Keratinocyte (primary cell): ENCODE measurements at places on chromosomes 16 and 17. TPM values are rescaled to one million over a fixed set of nuclear protein-coding genes. Genes with fewer than 3 reads are reported as not detected.
A peak's percentile ranks its signal among the peaks of the same experiment; 100 is the strongest.

PLEKHG4 gene
- 0.80 to 4.3 TPM (median 1.3 TPM) in 3 replicates for polyA plus RNA-seq

GRCh38 chr17:20266806-20267458 is 200.4 kb downstream of the LGALS9B start:
- DNase-seq: no peak
- peaks cover 15% of the 10 kb centered on the region for H3K4me1 ChIP-seq
- no peaks in the 10 kb centered on the region for H3K27me3 ChIP-seq

- H3K27ac ChIP-seq: no peak overlapping the region
- no peak overlapping the region for H3K4me3 ChIP-seq
- H3K36me3 ChIP-seq: peaks cover 33% of the 10 kb centered on the region
- DNase-seq: no peak
- H3K27me3 ChIP-seq: no peaks in the 10 kb centered on the region
Measured at GRCh38 chr16:84614968-84615813, 2.7 kb downstream of the COTL1 start.

DNA sequence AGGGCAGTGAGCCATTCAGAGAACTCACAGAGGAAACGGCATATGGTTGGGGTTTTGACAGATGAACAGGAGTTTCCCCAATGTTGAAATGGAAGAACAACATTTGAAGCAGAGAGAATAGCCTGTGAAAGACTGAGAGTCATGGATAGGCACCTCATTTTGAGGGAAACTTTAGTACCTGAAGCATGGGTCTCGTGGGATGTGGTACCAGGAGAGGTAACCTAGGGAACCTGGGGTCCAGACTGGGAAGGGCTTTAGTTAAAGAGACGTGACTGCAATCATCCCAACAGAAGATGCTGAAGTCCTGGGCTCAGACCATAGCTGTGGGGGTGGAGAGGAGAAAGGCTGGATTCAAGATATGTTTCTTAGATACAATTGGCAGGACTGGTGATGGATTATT is 137.8 kb upstream of the CCL2 start:
- no peak for DNase-seq
- H3K4me1 ChIP-seq: no peaks in the 10 kb centered on the region
- H3K27me3 ChIP-seq: no peaks in the 10 kb centered on the region
- no peak overlapping the region for H3K27ac ChIP-seq
- H3K4me3 ChIP-seq: no peak overlapping the region

DNA sequence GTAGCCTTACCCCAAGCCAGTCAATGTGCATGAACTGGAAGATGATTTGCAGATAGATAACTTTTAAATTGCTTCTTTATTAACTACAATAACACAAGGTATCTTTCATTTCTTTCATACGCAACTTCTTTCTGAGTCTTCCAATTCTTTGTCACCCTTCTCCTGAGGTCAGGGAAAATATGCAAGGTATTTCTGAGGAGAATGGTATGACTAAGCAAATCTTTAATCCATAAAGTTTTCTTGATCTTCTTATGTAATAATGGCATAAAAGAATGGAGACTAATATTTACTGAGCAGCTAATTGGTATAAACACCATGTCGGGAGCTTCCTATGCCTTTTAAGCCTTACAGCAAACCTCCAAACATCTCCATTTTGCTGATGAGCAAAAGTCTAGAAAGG is 438.9 kb downstream of the KCNJ2 start:
- H3K27ac ChIP-seq: no peak overlapping the region
- no peak overlapping the region for H3K4me3 ChIP-seq
- H3K4me1 ChIP-seq: no peaks in the 10 kb centered on the region
- H3K27me3 ChIP-seq: no peaks in the 10 kb centered on the region
- H3K36me3 ChIP-seq: no peaks in the 10 kb centered on the region

DNA sequence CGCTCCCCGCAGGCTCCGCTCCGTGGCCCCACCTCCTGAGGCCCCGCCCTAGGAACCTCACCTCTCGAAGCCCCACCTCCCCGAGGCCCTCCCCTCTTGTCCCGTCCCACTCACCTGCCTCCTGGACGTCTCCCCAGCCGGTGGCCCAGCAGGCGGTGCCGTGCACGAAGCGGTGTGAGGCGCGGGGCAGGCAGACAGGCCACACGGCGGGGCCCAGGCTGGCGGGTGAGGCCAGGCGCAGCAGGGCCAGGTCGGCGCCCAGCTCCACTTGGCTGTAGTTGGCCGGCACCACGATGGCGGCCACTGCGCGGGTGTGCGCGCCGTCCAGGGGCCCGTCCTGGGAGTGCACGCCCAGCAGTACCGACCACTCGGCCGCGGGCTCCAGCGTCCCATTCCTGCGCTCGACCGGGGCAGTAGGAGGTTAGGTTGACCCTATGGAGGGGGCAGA is 1.6 kb downstream of the PRSS36 start:
- H3K27me3 ChIP-seq: no peaks in the 10 kb centered on the region
- no peak for DNase-seq
- H3K36me3 ChIP-seq: no peaks in the 10 kb centered on the region
- H3K4me1 ChIP-seq: peaks cover 7% of the 10 kb centered on the region

GRCh38 chr16:56607109-56607618 is 1.2 kb upstream of the MT2A start:
- H3K36me3 ChIP-seq: no peaks in the 10 kb centered on the region
- H3K4me3 ChIP-seq: peak overlapping the region; percentile 13
- H3K27me3 ChIP-seq: no peaks in the 10 kb centered on the region
- DNase-seq: peak; percentile 97

- peaks cover 33% of the 10 kb centered on the region for H3K4me1 ChIP-seq
- H3K36me3 ChIP-seq: peaks cover 31% of the 10 kb centered on the region
- H3K27ac ChIP-seq: peak overlapping the region; percentile 95
- peak overlapping the region; percentile 85 for H3K4me3 ChIP-seq
- no peaks in the 10 kb centered on the region for H3K27me3 ChIP-seq
- DNase-seq: no peak
Measured at GRCh38 chr16:1678500-1679098, 520 bp downstream of the JPT2 start.

CBFB gene
- 18.0 to 55.9 TPM (median 39.7 TPM) in 3 replicates for polyA plus RNA-seq

SCN4A gene
- polyA plus RNA-seq: not detected in 3 replicates

LIG3 gene
- 18.0 to 29.3 TPM (median 24.5 TPM) in 3 replicates for polyA plus RNA-seq

- no peak for DNase-seq
- peaks cover 11% of the 10 kb centered on the region for H3K4me1 ChIP-seq
- peaks cover 5% of the 10 kb centered on the region for H3K36me3 ChIP-seq
- H3K27ac ChIP-seq: no peak overlapping the region
Measured at GRCh38 chr16:56929639-56930038, 2.3 kb upstream of the HERPUD1 start.

DNA sequence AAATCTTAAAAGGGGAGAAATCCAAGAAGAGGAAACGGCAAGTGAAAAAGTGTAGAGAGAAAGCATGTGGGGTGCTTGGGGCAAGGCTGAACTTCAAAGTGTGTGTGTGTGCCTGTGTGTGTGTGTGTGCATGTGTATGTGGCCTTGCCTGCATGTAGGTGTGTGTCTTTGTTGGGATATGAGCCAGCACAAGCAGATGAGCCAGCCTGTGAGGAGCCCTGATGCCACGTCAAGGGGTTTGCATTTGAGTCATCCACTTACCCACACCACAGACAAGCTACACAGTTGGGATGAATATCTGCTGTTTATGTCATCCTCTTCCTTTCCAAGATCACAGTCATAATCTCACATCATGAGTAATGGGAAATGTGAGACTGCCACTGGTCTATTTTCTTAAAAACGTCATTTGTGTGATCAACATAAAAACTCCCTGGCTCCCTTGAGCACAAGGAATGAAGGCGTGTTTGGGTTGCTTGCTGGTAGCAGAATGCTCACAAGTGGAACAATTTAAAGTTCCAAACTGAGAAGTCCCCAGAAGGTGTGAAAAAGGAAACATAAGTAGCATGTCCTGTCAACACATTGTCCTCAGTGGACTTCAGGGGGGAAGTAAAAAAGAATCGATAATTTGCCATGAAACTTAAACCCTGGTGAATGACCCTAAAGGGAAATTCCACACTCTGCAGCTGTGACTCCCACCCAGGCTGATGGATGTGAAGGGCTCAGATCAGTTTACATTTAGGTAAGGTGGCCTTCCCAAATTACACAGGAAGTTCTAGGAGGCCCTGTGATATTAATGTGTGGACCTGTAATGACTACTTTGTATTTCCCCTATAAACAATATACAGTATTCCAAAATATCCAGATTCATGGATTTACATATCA is 14.7 kb downstream of the KCTD19 start:
- no peaks in the 10 kb centered on the region for H3K27me3 ChIP-seq
- H3K4me3 ChIP-seq: no peak overlapping the region
- peak overlapping the region; percentile 76 for H3K27ac ChIP-seq
- no peaks in the 10 kb centered on the region for H3K36me3 ChIP-seq

- H3K36me3 ChIP-seq: no peaks in the 10 kb centered on the region
- DNase-seq: no peak
- no peak overlapping the region for H3K27ac ChIP-seq
Measured at GRCh38 chr17:81401723-81402529, 6.7 kb downstream of the BAHCC1 start.

DNA sequence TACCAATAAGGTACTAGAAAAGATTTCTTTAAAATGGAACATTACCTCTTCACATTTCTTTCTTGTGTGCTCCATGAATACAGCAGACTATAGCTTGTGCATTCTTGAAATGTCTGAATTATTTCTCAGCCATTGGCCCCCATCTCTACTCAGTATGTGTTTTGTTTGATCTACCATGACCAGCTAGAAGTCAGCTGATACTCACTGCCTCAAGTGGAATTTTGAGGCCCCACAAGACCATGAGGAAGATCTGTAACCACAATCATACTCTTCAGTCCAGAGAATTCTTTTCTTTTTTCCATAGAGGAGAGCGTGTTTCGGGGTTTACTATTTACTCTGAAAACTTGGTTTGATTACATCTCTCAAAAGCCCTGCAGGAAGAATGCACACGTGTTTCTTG is 319.1 kb downstream of the TOX3 start:
- no peak overlapping the region for H3K27ac ChIP-seq
- no peaks in the 10 kb centered on the region for H3K36me3 ChIP-seq
- H3K4me1 ChIP-seq: no peaks in the 10 kb centered on the region
- DNase-seq: no peak
- no peaks in the 10 kb centered on the region for H3K27me3 ChIP-seq

KRTAP16-1 gene
- not detected in 3 replicates for polyA plus RNA-seq

- no peak overlapping the region for H3K27ac ChIP-seq
- H3K4me3 ChIP-seq: no peak overlapping the region
- H3K36me3 ChIP-seq: peaks cover 11% of the 10 kb centered on the region
- H3K27me3 ChIP-seq: peaks cover 4% of the 10 kb centered on the region
- H3K4me1 ChIP-seq: peaks cover 11% of the 10 kb centered on the region
Measured at GRCh38 chr17:45246338-45246737, 15.6 kb downstream of the SPATA32 start.

CACNG1 gene
- not detected in 3 replicates for polyA plus RNA-seq

GRCh38 chr17:30369995-30370394 is 8.7 kb upstream of the CPD start:
- no peaks in the 10 kb centered on the region for H3K27me3 ChIP-seq
- DNase-seq: no peak
- peak overlapping the region; percentile 41 for H3K27ac ChIP-seq
- H3K36me3 ChIP-seq: no peaks in the 10 kb centered on the region

DNA sequence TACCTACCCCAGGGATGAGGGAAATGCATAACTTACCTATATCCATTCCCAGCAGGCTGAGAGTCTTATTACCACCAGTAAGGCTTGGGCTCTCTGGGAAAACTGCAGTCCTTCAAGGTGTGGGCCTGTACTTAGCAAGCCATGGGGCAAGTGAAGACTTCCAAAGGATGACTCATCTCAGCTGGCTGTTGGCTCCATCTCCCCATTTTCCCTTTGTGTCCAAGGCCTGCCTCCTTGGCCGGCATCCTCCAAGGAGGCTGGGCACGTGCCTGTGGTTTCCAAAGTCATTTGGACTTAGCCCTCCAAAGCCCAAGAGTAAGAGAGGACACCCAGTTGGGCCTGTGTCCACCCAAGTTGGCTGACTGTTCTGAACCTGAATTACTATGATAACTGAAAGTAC is 89.8 kb downstream of the TMEM100 start:
- H3K36me3 ChIP-seq: no peaks in the 10 kb centered on the region
- DNase-seq: peak; percentile 5
- no peak overlapping the region for H3K4me3 ChIP-seq
- H3K27me3 ChIP-seq: no peaks in the 10 kb centered on the region

MYH1 gene
- not detected in 3 replicates for polyA plus RNA-seq

DNA sequence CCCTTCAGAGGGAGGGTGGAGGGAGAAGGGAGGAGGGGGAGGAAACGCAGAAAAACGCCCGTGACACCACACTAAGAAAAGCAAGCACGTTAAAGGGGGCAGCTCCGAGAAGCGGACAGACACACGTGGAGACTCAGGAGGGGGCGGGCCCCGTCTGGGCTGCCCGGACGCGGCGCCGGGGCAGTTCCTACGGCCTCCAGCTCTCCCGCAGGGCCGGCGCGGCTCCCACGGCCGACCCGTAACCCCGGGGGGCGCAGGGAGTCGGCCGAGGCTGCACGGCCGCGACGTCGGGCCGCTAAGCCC is 362 bp downstream of the KLHDC4 start:
- peaks cover 4% of the 10 kb centered on the region for H3K36me3 ChIP-seq
- peaks cover 7% of the 10 kb centered on the region for H3K4me1 ChIP-seq
- peak overlapping the region; percentile 83 for H3K27ac ChIP-seq

CLEC18B gene
- 0.05 to 0.90 TPM (median 0.46 TPM) in 3 replicates for polyA plus RNA-seq

RASD1 gene
- polyA plus RNA-seq: 0.20 to 1.1 TPM in 2 of 3 replicates, not detected in the other

- H3K36me3 ChIP-seq: no peaks in the 10 kb centered on the region
- no peak for DNase-seq
- no peaks in the 10 kb centered on the region for H3K27me3 ChIP-seq
- no peak overlapping the region for H3K27ac ChIP-seq
- H3K4me3 ChIP-seq: no peak overlapping the region
Measured at GRCh38 chr17:51065466-51065865, 55.2 kb downstream of the SPAG9 start.

E2F4 gene
- polyA plus RNA-seq: 64.7 to 97.7 TPM (median 74.8 TPM) in 3 replicates

DNA sequence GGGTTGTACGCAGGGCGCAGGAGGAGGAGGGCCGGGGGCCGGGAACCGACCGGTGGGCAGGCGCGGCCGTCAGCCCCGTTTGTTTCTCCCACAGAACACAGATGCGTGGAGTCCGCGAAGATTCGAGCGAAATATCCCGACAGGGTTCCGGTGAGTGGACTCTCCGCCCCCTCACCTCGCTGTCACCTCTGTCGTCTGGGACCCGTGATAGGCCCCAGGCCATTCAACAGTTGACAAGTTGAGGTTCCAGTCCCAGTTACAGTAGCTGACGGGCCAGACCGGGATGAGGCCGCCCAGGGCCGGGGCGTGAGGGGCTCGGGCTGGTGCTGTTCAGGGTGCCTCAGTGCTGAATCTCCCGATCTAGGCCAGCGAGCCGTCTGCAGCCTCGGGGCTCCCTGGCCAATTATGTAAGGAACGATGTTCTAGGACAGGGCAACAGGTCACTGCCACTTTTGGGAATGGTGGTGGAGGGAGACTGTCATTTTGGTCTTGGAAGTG is 628 bp downstream of the GABARAPL2 start:
- DNase-seq: no peak
- peaks cover 21% of the 10 kb centered on the region for H3K4me1 ChIP-seq
- H3K4me3 ChIP-seq: peak overlapping the region; percentile 92
- no peaks in the 10 kb centered on the region for H3K27me3 ChIP-seq
- H3K27ac ChIP-seq: peak overlapping the region; percentile 91

DNA sequence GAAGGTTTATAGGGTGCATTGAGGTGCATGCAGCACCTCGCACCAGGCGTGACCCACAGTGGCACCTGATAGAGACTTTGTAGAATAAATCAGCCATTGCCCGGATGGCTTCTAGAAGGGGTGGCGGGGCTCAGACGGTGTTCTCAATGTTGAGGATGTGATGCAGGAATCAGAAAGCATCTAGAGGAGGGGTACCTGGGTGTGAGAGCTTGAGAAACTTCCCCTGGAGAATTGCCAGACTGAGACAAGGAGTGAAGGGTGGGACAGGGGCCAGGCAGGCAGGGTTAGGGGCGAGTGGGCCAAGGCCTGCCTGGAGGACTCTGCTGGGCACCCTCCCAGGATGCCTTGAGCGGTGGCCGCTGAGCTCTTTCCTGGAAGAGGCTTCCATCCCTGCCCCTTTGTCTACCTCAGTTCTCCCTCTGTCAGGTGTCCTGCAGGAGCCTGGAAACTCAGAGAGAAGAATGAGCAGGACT is 9.3 kb upstream of the ADGRG1 start:
- H3K4me3 ChIP-seq: peak overlapping the region; percentile 83
- DNase-seq: no peak
- H3K36me3 ChIP-seq: no peaks in the 10 kb centered on the region
- peaks cover 56% of the 10 kb centered on the region for H3K4me1 ChIP-seq
- no peaks in the 10 kb centered on the region for H3K27me3 ChIP-seq
